ENCODE measurements at places on chromosomes 3 and 15.
A peak's percentile ranks its signal among the peaks of the same experiment; 100 is the strongest.

- DNase-seq, result no peak
Observed at GRCh38 chr15:79987569-79987955, 16.6 kb upstream of the BCL2A1 start.

DNA sequence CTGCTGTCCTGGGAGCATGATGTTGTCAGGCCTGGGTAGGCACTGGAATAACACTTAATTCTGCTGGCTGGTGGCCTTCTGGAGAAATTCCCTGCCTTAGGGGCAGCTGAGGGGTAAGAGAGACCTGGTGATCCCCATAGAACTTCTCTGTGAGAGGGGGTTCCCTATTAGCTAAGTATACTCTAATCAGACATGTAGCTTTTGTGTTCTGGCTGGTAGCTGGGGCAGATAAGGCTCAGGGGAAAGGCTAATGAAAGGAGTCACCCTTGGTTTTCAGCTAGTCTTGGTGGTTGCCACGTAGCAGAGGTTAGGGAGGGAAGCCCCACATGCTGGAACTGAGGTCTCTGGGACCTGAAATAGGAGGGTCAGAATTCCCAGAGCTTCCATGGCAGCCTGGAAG is 952 bp upstream of the HDDC3 start:
- no peak for DNase-seq

- DNase-seq, result no peak
Observed at GRCh38 chr3:138799822-138800221, 34.9 kb downstream of the PIK3CB start.

DNA sequence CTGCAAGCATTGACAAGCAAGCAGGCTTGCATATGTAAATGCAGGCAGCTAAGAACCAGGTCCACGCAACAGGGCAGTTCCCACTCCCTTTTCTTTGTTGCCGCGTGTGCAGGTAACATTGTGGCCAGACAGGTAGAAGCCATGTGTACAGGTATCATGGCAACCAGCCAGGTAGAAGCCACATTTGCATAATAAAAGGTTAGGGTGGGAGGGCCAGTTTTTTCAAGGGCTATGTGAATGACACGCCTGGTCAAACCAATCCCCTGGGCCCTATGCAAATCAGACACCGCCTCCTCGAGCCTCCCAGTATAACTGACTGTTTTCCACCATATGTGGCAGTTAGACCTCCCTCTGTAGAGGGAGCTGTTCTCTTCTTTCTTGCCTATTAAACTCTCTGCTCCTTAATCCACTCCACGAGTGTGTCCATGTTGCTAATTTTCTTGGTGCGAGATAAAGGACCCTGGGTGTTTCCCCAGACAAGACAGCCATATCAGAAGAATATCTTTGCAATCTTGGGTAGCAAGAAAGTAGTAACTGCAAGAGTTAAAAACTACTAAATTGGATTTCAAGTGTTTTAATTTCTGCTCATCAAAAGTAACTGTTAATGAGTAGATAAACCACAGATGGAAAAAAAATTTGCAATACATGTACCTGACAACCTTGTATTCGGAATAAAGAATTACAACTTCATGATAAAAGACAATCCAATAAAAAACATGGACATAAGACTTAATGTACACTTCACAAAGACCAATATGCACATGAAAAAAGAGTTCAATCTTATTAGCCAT is 21.8 kb downstream of the PCOLCE2 start:
- DNase-seq, result no peak

DNA sequence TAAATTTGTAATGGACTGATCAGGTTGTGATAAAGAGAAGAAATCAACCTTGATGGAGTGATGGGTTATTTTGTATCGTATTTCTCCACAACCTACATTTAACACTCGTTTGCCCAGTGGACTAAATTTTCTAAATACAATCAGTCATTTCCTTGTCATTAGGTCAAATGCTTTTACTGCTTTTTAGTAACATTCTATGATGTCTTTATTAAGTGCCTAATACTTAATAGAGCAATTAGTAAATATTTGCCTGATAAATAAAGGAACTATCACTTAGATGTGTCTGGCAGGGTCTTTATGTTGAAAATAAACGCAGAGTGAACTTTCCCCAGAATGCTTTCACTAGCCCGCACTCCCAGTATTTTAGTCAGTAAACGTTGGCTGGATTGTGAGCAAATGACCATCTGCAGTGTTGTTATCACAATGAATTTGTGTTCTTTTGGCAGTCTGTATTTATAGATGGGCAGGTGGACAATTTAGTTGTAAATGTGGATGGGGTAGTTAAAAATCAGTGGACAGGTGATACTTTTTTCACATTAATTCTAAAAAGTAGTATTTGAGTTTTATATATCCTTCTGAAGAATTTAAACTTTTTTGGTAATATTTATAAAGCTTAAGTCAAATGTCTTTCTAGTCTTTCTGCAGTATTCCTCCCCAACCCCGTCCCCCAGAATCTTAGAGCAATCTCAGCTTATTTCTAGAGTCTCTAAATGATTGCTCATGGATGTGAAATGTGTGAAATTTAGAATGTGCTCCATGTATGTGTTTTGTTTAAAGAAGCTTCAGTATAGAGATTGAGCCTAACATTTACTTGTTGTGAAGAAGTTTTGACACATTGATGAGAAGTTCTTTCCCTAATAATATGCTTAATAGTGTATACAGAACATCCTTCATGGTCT is 4.9 kb downstream of the USP3 start:
- DNase-seq, result no peak

GRCh38 chr15:20340931-20341661 is 200.5 kb downstream of the GOLGA6L6 start:
- DNase-seq, result no peak

GRCh38 chr15:41558400-41559238 is at the start of gene TYRO3:
TYRO3 (plus strand) TSS chr15:41559212; CDS start chr15:41559258, 46 bp downstream.
- peak; percentile 41 for DNase-seq

- DNase-seq, result no peak
Observed at GRCh38 chr3:153313302-153313965, 151.4 kb downstream of the RAP2B start.

- DNase-seq, result no peak
Observed at GRCh38 chr3:41482134-41482533, 282.8 kb downstream of the CTNNB1 start.

DNA sequence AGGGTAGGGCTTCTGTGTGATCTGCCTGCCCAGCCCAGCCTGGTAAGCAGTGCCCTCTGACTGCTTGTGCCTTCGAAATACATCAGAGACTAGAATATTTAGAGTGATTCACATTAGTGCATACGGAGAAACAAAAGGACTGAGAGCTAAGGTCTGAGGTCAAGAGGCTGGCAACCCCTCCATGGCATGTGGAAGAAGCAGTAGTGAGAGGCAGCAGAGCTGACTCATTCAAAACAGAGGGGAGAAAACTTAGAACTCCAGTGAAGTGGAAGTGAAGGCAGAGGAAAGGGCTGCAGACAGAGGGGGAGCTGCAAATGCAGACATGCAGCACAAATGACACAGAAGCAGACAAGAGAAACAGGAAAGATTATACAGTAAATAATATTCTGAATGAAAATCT is 61.6 kb downstream of the ULK4 start:
- no peak for DNase-seq

DNA sequence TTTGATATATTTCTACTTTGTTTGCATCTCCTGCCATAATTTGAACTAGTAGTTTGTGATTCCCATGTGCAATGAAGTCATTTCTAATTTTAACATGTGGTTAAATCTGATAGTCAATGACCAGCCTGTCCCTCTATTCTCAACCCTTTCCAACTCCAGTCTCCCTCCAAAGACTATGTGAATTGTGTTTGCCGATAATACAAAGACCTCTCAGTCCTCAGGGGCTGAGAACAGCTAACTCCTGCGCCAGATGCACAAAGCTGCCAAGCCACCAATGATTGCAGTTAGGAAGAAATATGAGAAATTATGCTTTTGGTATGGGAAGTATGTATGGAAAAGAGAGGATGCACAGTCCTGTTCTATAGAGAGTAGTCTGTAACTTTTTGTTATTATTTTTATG is 54.0 kb downstream of the KCNH8 start:
- DNase-seq, result no peak

DNA sequence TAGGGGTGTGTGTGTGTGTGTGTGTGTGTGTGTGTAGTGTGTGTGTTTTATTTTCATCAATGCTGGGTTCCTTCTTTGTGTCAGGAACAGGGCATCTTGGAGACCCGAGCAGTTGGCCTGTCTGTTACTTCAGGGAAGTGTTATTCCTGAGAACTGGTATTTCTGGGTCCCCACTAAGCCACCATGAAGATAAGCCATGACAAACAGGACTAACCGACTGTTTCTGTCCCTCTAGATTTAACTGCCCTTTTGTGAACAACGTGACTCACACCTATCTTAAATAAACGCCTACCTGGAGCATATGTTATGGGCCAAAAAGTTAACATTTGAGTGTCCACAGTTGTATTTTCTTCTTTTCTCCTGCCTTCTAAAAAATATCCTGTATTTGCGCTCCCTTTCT is 19.5 kb downstream of the SIDT1 start:
- no peak for DNase-seq

DNA sequence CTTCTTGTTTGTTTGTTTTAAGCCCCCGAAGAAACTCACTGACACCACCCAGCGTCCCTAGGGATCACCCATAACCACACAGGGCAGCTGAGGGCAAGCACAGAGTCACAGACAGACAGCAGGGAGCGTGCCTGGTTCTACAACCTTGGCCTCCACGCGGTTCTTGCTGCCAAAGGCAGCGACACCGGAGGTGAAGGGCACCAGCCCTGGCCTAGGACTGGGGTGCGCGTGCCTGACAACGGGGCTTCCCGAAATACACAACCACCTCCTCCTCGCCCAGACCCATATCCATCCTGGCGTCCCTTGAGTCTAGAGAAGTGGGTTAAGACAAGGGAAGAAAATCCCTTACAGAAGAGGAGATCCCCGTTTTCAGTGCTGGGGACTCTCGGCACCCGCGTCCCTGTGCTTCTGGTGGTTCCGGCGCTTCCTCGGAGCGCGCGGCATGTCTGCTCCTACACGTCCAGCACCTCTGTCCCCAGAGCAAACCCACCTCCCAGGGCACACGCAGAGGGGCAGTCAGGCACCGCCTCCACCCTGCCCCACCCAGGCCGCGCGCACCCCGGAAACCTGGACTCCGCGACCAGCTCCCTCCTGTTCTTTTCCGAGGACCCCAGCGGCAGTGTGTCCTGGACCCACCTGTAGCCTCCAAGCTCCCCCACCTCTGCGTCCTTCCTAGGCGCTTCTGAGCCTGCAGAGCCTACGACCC is 911 bp downstream of the RFTN1 start:
- peak; percentile 81 for DNase-seq

DNA sequence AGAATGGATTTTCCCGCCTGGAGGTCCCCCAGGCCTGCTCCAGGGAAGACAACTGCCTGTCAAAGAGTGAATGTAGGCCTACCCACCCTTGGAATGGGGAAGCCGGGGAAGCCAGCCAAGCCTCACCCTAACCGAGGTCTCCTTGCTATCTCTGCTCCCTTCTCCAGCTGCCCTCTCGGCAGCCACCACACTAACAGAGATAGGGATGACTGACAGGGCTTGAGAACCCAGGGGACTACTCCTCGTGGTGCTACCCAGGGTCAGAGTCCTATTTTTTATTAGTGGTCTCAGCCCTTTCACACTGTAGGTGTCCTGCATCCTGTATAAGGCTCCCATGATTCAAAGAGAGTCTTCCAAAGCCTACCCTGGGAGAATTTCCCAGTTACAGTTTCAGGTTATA is 160.6 kb upstream of the CHRM5 start:
- DNase-seq, result no peak

GRCh38 chr3:111594781-111595180 is 365 bp downstream of the ZBED2 start:
- no peak for DNase-seq

DNA sequence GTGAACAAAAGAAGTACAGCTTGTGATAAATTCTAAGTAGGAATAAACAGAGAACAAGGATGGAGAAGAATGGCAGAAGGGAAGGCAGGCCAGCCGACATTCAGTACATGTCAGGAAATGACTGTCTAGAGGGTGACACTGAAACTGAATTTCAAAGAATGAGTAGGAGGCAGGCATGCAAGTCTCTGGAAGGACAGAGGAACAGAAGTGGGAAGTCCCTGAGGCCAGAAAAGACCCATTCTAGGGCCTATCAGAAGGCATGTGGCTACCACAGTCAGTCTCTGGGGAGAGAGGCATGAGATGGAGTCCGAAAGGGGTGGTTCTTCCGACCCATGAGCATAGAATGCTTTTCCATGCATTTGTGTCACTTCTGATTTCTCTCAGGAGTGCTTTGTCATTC is 243.5 kb upstream of the UBE2E2 start:
- no peak for DNase-seq

- DNase-seq, result no peak
Observed at GRCh38 chr15:77528290-77528967, 104.3 kb downstream of the LINGO1 start.

All from naive B cell (primary cell).